ENCODE measurements at places on chromosomes 4 and X.

DNA sequence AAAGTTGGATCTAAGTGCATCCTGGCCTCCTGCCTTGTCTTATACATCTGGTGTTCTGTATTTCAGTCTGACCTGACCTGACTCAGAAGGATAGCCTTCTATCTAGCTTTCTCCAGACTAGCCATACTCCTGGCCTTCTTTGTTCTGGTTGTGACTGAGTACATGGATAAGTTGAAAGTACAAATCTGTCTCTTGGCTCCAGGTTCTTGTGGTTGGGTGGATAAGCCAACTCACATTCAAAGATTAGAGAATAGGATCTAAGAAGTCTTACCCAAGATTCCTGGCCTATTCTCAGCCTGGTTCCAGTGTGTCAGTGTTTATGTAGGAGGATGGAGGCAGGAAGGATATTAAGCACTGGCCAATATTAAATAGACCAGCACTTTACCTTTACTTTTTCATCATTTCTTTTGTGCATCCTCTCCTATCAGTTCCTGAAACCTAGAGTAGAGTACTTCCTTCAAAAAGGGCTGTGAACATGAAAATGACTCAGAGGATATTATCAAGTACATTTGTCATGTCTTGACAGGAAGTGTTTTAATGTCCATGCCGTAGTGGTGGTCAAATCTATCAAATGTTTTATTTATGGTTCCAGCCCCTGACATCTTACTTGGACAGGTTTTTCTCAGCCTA, 123.5 kb downstream of the IL15 start:
- no peak for DNase-seq

GRCh38 chrX:65241059-65241721, 264.9 kb upstream of the ZC4H2 start:
- no peak for DNase-seq

GRCh38 chr4:6349896-6350603, 80.4 kb downstream of the WFS1 start:
- no peak for DNase-seq

DNA sequence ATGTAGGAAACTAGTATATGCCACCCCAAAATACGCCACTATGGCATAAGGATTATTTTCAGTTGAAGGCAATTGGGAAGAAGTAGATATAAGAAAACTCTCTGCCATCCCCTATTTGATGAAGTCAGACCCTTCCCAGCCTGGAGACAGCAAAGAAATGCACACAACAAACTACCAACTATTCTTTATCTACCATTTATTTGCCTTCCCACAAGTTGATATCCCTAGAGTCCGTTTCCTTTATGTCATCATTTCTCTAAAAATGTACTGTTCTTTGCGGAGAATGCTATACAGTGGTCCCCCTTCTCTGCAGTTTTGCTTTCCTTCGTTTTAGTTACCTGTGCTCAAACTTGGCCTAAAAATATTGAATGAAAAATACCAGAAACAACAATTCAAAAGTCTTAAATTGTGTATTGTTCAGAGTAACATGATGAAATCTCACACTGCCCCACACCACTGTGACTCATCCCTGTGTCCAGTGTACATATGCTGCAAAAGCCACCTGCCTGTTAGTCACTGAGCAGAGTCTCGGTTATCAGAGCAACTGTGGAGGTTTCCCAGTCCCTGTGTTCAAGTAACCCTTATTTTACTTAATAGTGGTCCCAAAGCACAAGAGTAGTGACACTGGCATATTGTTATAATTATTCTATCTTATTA, 152.3 kb downstream of the WDFY3 start:
- DNase-seq, result no peak

- no peak for DNase-seq
Measured at GRCh38 chr4:150852216-150852615, 162.9 kb downstream of the LRBA start.

GRCh38 chr4:158588285-158588684, 66.6 kb downstream of the RXFP1 start:
- DNase-seq, result no peak

DNA sequence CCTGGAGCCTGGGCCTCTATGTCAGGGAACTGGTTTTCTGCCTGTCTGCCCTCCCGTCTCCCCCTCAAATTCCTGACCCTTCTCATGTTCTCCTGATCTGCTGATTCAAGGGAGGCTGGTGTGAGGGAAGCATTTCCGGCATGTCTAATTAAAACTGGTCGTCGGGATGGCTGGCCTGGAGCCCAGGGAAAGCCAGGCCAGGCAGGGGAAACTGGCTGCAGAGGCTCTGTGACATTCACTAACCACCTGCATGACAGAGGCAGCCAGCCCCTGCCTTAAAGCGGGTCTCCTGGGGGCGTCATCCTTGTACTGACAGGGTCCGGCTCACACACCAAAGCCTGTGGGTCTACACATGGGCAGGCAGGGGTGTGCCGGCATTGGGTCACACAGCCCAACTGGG, 35.2 kb downstream of the ABLIM2 start:
- no peak for DNase-seq

GRCh38 chr4:48490012-48490679, at the start of gene ZAR1:
Gene ZAR1, plus strand, starts transcription at chr4:48490252. Its CDS starts 40 bp downstream, at chr4:48490292.
- no peak for DNase-seq

GRCh38 chr4:133424605-133425004, 275.5 kb downstream of the PCDH10 start:
- no peak for DNase-seq

DNA sequence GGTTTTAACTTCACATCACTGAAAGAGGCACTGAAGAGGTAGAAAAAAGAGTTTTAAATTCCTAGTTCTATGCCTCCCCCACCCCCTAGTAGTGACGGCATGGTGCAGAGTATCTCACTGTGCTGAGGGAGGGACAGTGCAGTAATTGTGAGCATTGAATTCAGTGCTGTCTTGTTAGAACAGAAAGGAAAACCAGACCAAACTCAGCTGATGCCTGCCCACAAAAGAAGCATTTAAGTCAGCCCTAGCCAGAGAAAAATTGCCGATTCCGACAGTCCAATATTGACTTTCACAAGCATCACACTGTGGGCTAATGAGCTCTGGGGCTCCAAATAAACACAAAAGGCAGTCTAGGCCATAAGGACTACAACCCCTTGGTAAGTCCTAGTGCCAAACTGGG, 417.7 kb downstream of the AR start:
- DNase-seq, result no peak

GRCh38 chr4:144371485-144371884, 231.0 kb upstream of the GYPA start:
- no peak for DNase-seq
